Islet precursor cell (in vitro differentiated cells): ENCODE measurements at places on chromosomes 5 and 9.

GRCh38 chr9:136363949-136364748 lies 605 bp upstream of the DNLZ start:
- DNase-seq: no peak

- DNase-seq: no peak
Measured at GRCh38 chr5:568061-568781, 43.9 kb upstream of the CEP72 start.

DNA sequence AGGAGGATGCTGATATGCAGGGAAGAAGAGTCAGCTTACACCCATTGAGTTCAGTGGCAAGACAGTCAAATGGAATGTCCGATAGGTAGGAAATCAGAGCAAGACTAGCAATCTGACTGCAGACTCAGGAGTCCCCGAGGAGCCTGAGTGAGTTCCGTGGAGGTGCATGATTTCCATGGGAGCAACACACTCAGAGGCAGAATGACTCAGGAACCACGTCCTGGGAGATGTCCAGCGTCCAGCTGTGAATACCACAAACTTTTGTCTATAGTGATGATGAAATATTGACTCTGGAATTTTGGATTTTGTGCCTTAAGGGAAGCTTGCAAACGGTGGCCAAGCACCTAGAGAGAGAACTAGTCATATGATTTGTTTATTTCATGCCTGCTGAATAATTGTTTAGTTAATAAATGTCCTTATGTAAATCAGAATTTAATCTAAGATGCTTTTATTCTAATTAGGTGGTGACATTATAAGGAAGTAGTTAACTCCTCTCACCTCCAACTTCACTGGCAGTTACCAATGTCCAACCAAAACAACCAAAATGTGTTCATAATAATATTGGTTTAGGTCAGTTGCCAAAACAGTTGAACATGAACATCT lies 100.4 kb downstream of the PDE4D start:
- peak; percentile 66 for DNase-seq

DNA sequence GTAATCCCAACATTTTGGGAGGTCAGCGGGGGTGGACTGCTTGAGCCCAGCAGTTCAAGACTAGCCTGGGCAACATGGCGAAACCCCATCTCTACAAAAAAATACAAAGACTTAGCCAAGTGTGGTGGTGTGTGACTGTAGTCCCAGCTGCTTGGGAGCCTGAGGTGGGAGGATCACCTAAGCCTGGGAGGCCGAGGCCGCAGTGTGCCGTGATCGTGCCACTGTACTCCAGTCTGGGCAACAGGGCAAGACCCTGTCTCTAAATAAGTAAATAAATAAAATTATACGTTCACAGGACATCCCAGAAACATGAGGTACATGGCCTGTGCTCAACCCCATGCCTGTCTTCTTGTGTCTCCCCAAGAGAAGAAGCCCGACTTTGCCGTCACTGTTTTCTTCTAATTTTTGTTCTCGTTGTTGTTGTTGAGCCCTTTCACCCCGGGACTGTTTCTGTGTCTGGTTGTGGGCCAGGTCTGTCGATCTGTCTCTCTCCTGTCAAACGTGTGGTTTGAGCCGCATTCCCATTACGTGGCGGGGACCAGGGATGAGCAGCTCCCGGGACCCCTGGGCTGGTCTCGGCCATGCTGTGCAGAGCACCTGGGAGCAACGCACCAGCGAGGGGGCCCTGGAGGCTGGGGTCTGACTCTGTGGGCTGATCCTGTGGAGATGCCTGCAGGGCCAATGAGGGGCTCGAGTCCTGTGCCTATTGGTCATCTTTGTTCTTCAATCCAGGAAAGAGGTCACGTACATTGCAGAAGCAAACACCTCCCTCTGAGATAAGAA lies 32.2 kb downstream of the NACC2 start:
- DNase-seq: no peak

DNA sequence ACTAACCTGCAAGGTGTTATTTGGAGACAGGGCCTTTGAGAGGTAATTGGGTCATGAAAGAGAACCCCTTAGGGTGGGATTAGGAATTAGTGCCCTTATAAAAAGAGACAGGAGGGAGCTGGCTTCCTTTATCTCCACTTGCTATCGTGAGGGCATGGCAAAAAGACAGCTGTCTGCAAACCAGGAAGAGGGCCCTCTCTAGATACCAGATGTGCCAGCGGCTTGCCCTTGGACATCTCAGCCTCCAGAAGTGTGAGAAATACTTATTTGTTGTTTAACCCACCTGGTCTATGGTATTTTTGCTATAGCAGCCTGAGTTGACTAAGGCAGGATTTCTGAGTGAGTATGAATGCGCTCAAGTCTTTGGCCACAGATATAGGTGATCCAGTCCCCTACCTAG lies 978 bp upstream of the RGS14 start:
- peak; percentile 41 for DNase-seq

GRCh38 chr9:116279230-116279629 lies 125.6 kb downstream of the PAPPA start:
- DNase-seq: peak; percentile 99

GRCh38 chr5:171419688-171420430 lies 412 bp downstream of the FGF18 start:
- DNase-seq: peak; percentile 71

DNA sequence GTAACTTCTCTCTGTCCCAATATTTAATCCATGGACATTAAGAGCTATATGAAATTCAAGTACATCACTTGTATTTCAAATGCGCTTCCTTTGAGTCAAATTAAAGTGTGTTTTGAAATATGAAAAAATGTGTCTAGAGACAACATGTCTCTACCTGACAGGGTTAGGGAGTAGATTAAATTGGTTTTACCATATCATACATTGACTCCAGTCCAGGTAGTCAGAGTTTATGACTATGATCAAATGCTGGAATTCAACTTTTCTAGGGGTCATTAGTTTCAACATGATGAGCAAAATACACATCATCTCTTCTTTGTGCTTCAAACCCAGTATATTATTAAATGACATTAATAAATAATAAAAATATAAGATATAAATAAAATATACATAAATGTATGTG lies 259.2 kb downstream of the CDH10 start:
- DNase-seq: no peak

DNA sequence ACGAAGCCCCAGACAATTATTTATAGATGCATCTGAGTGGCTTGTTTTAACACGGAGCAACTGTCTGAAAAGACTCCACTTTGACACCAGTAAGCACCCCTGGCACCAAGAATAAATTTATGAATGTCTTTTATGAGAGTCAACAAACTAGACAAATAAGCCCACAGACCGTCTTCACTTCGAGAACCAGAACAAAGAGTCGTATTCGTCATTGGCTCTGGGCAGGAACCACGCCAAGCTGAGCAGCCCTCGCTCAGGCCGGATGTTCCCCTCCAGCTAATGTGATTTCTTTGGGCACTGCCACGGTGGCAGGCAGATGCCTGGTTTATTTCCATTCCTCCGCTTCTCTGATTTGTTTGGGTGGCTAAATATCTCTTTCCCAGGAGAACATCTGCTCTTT lies 91.9 kb upstream of the STC2 start:
- no peak for DNase-seq

GRCh38 chr9:133938086-133938485 lies 54.0 kb downstream of the VAV2 start:
- no peak for DNase-seq

DNA sequence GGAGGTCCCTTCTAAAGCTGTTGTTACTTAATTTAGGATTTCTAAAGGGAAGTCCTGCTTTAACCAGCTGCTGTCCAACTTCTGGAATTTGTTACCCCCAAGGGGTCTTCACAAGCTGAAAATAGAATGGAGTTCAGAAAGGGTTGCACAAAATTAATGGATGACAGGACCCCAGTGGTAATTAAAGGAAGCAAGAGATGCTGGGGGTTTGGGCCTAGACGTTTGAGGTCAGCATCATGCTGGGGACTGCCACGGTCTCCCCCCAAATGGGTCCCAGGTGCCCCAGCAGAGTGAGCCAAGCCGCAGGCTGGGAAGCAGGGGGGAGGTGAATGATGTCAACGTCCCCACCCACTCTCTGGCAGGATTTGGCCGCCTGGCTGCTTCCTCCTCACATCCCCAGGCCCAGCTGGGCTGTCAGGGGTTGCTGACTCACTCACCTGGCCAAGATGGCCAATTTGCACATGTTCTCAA lies 97.5 kb upstream of the ARAP3 start:
- no peak for DNase-seq

GRCh38 chr5:180156141-180156540 lies 52.9 kb downstream of the RASGEF1C start:
- DNase-seq: no peak

DNA sequence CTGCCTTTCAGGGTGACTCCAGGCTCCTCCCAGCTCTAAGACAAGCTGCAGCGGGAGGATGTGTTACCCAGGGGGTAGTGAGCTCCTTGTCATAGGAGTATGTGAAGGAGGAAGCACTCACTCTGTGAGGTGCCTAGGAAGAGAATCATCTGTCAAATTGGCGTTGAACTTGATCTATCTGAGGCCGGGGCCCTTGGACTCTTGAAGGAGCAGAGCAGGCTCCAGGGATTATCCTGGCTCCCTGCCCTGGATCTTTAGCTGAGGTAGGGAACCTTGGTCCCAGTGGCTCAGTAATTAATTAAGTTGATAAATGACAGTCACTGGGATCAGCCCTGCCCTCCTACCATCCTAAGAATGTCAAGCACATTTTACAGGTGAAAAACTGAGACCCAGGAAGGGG lies 15.5 kb downstream of the ADGRD2 start:
- no peak for DNase-seq

DNA sequence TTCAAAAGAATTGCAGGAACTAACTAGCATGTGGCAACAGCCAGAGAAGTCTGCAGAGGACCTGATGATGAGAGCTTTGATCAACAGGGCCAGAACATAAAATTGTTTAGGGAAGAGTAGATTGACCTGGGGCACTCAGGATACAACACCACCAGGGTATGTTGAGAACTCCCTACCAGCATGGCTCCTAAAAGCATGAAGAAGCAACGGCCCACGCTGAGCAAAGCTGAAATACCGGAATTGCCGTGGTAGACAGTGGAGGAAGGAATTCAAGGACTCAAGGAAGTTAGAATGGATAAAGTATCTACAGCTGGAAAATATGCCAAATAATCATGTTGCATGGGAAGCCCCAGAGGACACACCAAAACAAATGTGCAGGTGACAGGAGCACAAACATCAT lies 31.6 kb downstream of the DROSHA start:
- DNase-seq: no peak

GRCh38 chr5:5420251-5420650 lies 2.2 kb upstream of the ICE1 start:
- no peak for DNase-seq

DNA sequence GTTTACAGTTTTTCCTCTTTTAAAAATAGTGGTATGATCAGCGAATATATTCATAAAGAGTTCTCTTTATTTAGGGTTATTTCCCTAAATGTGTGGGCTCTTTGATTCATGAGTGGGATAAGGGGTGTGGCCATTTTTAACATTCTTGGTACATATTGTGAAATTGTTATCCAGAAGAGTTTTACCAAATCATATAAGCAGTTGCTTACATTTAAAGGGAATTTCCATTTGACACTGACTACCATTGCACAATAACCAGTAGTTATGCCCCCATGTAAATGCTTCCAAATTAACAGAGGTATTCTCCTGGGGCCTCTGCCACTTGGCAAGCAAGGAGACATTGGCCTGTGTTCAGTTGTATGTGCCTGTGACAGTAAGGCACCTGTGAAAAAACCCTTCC lies 27.2 kb downstream of the SLC25A48 start:
- no peak for DNase-seq

GRCh38 chr5:88680253-88681132 lies 202.5 kb downstream of the MEF2C start:
- DNase-seq: peak; percentile 87
